Effector memory CD4-positive, alpha-beta T cell (primary cell): ENCODE measurements at places on chromosomes 1 and 21.

DNA sequence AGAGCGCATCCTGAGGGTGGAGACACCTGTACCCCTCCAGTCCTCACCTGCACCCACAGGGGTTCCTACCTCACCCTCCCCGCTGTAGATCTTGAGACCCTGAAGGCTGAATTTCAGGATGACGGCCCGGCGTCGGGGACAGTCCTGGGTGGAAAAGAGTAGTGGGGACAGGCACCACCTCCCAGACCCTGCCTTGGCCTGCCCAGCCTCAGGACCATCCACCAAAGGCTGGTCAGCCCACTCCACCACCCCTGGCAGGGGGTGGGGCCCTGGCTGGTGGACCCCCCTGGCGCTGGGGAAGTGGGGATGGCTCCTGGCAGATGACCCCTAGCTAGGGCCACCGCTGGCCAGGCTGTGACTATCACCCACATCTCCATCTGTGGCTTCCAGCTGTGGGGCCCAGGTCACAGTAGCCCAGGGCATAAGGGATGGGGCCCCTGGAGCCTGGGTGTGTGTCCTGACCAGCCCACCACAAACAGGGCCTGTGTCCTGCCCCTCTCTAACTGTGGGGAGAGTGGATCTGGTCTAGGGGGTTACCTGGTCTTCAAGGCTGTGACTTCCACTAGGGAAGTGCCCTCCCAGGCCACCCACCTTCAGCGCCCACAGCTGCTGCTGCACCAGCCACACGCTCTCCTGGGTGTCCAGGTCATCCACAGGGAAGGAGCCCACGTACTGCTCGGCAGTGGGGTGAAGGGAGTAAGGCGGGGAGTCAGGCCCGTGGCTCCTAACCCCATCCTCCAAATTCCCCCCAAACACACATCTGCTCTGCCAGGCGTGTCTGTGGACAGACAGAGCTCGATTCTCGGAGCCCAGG lies 5.4 kb downstream of the SH2D5 start:
- no peak for DNase-seq

- no peak for DNase-seq
Observed at GRCh38 chr1:119492763-119493162, 14.2 kb upstream of the HSD3B1 start.

DNA sequence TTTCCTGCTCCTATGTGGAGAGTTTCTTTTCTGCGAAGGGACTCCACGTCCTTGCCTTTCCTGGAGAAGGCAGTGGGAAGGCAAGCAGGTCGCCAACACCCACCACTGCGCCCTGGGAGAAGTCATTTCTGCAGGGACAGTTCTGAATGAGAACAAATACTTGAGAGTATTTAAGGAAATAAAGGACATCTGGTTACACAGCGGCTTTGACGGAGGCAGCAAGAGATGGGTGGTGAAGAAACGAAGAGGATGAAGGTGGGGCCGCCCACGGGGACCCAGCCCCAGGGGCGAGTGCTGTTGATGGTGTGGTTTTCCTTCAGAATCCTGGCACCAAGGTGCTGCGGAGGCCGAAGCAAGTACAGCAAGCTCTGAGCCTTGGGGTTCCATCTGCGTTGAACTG lies 75.5 kb downstream of the PSMG1 start:
- no peak for DNase-seq

DNA sequence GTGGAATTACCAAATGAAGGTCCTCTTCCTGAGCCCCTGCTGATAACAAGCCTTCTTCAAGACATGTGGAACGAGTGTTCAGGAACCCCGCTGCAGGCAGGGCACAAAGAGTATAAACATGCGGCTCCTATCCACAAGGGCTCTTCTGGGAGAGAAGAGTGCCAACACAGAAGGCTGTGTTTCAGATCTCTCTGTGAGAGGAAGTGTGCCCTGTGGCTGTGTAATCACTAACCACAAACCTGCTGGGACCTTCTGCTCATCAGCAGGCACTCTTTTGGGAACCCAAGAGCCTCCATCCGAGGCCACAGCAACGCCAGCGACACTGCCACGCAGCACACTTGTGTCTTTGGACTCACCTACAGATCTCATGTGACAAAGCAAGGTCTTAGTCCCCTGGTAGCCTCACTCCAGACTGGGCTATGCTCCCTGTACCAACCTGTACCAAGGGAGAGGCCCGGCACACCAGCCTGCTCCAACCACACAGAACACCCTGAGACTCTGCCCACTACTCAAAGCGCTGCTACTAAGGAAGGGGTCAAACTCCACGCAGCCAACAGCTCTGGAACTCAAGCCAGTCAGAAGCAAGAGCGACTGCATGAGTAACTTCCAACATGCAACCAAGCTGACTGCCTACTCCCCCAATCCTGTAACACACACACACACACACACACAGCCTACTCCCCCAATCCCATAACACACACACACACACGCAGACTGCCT lies 7.8 kb downstream of the PTTG1IP start:
- DNase-seq: no peak

DNA sequence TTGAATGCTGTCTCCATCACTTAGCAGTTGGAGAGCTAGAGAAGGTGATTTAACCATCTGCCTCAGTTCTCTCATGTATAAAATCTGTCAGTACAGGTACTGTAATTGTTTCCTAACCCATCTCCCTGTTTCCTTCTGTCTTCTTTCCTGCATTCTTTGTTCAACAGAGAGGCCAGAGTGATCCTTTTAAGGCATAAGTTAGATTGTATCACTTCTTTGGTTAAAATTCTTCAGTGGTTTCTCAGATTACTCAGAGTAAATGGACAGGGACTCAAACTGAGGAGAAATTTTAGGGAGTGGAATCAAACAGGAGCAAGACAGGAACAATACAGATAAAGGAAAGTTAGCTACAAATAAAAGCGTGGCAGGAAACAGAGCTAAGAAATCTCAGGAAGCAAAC lies 45.2 kb upstream of the SSX2IP start:
- no peak for DNase-seq

GRCh38 chr1:203421246-203421645 lies 54.4 kb upstream of the PRELP start:
- DNase-seq: no peak

GRCh38 chr1:245054507-245055270 lies 100.1 kb upstream of the KIF26B start:
- no peak for DNase-seq

DNA sequence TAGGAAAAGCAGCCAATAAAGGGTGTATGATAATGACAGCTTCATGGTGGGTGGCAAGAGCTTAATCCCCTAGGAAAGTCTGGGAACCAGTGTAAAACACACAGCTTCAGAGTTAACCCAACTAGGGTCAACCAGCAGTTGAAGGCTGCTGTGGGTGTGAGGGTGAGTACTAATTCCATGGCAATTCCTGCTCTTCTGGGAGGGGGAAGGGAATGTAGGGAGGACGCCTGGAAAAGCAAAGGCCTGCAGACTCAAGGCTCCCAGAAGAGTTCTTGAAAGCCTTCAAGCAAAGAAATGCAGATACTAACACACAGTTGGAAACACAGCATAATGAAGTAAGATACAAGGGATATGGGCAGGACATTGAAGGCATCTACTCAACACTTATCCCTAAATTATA lies 28.1 kb downstream of the TTLL7 start:
- no peak for DNase-seq

DNA sequence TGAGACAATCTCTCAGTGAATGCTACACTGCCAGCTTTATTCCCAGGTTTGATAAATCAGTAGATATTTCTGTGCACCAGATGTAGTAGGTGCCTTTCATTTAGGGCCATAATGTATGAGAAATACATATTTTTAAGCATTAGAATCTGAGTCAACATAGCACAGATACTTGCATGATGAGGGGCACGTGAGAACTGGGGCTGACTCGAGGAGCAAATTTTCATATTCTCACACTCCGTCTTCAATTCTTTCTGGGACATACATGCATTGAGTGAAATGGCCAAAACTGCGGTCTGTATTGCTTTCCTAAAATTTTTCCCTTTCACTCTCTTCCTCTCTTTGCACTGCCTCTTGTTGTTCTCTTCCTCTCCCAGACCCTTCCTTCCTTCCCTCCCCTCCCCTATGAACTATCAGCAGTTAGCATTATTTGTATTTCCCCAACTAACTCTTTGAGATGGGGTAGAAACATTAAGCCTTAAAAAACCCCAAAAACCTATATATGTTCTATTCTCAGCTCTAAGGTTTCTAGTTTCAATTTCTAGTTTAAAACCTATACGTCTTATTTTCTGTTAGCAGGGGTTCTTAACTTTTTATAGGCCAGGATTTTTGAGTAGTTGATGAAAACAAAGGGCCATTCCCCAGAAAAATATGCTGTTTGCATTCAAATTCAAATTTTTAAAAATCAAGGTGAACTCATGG lies 289.1 kb downstream of the PTBP2 start:
- no peak for DNase-seq

DNA sequence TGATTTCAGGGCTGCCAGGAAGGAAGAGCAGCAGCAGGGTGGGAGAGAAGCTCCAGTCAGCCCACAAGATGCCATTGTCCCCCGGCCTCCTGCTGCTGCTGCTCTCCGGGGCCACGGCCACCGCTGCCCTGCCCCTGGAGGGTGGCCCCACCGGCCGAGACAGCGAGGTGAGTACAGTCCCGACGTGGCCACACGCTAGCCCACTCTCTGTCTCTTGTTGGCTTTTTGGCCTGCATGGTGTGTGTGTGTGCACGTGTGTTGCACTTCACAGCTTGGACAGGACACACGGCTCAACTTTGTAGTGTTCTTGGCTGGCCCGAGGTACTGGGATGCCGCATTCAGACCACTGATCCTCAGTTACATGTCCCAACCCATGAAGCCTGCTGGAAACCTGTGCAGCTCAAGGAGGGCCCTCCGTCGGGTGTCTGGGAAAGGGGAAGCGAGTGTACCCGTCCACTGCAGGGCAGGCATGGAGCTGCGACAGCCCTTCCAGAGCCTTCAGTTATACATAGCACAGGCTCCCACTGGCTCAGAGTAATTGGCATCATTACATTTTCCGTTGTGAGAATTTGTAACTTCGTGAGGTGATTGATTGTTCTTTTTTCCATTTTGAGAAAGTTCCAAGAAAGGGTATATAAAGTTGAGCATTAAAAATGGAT lies 454 bp downstream of the CORT start:
- no peak for DNase-seq

DNA sequence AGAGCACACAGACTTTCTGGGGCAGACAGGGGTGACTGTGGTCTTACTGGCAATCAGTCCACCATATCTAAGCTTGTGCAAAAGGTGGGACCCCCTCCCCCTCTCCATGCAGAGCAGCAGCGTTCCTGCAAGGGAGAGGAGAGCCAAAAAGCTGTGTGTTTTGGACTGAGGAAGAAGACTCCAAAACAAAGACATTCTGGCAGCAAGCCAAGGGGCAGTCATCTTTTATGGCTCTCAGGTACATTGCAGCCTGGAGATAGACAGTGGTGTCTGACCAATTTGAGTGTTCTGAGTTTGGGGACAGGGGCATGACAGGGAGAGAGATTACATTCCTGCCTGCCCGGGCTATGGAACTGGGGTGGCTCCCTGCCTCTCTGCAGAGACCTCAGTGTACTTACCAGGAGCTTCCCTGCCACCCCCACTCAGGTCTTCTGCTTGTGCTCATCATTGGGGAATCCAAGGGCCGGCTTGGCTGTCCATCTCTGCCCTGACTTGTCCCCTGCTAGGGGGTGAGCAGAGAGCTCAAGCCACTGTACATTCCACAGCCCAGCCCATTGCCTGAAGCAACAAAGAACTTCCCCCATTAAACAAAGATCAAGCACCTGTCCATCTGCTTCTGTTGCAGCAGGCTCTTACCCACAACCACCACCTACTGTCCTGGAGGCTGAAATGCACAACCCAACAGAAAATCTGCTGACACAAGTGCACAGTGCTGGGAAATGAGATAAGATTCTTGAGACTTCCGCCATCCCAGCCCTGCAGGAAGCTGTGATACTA lies 131.1 kb downstream of the EVI5 start:
- DNase-seq: no peak

GRCh38 chr1:240909701-240910457 lies 297.9 kb upstream of the GREM2 start:
- no peak for DNase-seq

GRCh38 chr1:114315631-114316030 lies 162.0 kb upstream of the SYT6 start:
- no peak for DNase-seq

- no peak for DNase-seq
Observed at GRCh38 chr1:25748531-25749205, 51.3 kb upstream of the SELENON start.

GRCh38 chr1:11273595-11274234 lies 717 bp downstream of the UBIAD1 start:
- no peak for DNase-seq

DNA sequence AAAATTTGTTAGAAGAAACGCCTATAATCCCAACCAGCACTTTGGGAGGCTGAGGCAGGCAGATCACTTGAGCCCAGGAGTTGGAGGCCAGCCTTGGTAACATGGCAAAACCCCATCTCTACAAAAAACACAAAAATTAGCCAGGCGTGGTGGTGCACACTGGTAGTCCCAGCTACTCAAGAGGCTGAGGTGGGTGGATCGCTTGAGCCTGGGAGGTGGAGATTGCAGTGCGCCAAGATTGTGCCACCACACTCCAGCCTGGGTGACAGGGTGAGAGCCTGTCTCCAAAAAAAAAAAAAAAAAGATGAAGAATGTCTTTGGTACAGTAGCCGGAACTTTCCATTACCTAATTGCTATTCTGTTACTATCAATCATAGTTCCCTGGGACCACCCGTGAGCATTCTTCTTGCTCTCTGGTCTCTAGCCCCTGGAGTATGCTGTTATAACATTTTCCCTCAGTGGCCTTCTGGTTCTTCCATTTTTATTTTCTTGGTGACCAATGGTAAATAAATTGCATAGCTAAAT lies 43.4 kb downstream of the WASF2 start:
- DNase-seq: no peak

- DNase-seq: no peak
Observed at GRCh38 chr21:16840538-16840937, 672.3 kb upstream of the CXADR start.

DNA sequence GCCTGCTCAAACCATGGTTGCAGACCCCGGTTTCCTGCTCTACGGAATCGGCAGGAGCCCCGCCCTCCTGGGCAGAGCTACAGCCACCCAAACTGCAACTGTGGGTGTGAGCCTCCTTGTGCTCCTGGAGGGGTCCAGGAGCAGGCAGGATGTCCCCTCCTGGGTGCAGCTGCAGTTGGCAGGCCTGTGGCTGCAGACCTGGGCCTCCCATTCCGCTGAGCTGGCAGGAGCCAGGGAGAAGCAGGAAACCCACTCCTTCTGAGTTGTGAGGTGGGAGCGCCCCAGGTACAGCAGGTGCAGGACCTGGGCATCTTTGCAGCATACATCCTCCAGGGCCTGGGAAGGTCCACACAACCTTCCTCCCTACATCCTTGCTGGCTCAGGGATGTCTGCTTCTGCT lies 578.7 kb upstream of the USP24 start:
- DNase-seq: no peak

- no peak for DNase-seq
Observed at GRCh38 chr1:15042866-15043265, 110.7 kb upstream of the TMEM51 start.

DNA sequence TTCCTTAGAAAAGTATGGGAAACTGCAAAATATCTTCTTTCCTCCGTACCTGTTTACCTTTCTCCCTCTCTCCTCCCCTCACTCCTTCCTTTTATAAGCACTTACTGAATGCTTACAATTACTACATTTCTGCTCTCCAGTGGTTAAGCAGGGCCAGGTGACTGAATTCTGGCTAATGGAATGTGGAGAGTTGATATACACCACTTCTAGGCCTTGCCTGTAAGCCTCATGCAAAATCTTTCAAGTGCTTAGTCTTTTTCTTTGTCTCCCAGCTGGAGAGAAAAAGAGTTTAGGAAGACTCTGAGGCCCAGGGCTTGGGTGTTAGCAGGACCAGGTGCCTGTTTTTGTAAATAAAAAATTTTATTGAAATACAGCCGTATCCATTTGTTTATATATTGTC lies 77.7 kb upstream of the CACNA1E start:
- DNase-seq: no peak

- DNase-seq: no peak
Observed at GRCh38 chr1:107829036-107829770, 135.8 kb downstream of the VAV3 start.
